ENCODE measurements at places on chromosomes 7 and 10.

DNA sequence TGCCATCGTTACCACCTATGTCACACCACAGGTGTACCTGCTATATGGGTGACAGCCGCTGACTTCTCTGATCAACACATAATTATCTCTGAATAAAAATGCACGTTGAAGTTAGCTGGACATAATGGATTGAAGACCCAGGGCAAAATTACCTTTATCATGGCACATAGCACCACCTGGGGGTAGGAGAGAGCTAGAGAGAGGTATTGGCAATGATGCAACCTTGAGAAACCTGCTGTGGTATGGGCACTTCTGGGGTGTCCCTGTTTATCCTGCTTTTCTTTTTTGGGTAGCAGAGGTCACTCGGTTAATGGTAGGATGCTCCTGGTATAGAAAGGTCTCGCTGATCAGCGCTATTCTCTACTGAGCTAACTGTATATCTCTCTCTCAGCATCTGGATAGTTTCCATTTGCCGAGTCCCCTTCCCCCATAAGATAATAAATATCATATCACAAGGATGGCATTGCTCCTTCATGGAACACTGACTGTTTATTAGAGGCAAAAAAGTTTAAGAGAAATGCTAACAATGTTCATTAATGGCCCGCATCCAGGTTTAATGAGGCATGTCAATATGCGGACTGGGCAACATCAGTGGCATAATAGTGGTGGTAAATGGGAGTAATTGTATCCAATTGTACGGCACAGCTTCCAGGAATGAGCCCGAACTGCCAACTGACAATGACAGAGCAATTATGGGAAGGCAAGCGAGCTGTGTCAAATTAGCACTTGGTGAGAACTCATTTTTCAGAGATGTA is 323.1 kb downstream of the TFEC start:
- no peak for DNase-seq

DNA sequence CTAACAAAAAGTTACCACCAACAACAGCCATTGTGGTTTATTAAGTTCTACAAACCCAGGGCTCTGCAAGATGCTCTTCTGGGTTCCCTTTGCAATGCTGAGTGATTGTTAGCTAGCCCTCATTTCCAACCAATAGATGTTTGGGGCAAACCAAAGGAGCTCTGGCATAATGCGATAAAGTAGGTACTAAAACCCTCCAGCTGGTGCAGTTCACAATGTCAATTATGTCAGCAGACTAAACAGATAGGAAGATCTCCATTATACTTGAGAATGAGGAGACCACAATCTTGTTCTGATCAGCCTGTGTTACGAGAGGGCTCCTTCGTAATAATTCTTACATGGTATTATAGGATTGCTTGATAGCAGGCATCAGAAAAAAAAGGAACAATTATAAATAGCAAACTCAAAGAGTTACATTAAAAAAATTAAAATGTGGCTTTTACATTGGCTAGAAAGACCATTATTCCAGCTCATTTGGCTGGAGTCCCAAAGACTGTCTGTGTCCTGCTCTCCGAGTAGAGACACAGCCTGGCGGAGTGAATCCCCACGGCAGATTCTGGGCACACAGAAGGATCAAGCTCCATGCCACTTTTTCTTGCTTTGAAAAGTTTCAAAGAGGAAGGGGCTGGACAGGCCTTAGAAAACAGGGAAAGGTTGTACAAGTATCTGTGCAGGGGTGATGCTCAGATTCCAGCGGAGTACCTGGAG is 93.8 kb downstream of the ZRANB1 start:
- no peak for DNase-seq

DNA sequence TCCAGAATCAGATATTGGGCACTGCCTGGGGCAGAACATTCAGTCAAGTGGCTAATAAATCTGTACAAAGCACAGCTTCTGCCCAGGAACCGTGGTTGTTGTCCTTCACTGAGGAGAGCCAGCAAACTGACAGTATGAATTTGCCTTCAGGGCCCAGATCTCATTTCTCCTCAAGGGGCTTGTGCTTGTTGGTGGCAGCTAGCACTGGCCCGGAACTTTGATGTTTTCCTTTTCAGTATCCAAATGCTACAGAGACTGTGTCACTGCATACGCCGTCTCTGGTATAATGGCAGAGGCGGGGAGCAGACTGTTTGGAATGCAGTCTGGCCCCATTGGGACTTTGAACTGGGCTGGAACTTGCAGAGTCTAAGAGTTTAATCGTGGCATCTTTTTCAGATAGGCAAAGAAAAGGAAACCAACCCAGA is 30.4 kb upstream of the ADD3 start:
- DNase-seq, result no peak

DNA sequence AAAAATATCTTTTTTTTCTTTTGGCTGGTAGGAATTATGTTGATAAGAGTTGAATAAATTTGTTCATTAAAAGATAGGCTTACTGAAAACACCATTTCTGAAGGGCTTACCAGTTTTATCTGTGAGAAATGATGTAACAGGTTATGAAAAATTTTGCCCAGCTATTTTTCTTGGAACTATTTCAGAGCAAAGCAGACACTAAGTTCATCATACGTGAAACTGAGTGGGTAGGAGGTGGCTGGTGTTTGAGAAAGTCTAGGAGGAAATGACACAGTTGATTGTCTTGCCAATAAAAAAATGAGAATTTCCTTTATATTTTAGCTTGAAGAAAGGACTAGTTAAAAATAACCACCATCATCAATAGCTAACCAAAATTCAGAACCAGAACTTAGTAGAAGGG is 6.2 kb upstream of the MRC1 start:
- no peak for DNase-seq

- no peak for DNase-seq
Observed at GRCh38 chr7:154423231-154423630, 371.0 kb downstream of the DPP6 start.

DNA sequence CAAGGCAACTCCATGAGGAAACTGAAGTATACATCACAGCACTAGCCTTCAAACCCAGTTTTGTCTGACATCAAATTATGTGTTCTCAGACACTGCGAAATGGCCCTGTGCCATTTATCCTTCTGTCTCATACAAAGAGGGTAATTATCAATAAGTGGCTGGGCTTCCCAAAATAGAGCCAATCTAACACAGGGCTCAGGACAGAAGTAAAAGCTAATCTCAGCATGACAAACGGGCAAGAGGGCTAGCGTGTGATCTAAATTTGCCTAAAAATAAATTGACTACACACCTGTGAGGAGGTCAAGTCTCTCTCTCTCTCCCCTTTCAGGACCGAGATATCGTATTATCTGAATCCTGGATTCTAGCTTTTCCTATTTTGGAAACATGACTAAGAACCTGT is 67.2 kb downstream of the DGKB start:
- DNase-seq, result no peak

- DNase-seq, result no peak
Observed at GRCh38 chr10:102603946-102604345, 40.3 kb upstream of the TRIM8 start.

DNA sequence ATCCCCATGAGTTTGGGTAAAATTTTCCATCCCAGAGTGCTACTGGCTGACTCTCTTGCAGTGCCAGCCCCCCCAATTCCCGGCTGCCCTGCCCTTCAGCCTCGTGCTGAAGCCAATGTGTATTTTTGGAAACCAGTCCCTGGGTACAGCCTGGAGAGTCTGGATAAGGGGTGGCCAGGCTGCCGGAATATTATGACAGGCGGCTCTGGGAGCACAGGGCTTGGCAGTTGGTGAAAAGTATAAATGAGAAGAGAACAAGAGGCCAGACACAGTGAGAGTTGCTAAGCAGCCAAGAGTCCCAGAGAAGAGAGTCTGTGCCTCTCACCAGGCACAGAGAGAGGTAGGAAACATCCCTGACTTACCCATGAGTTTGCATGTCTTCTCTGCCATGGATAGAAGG is 53.6 kb downstream of the TMEM130 start:
- no peak for DNase-seq

GRCh38 chr7:129739427-129739826 is 127.9 kb downstream of the NRF1 start:
- no peak for DNase-seq

DNA sequence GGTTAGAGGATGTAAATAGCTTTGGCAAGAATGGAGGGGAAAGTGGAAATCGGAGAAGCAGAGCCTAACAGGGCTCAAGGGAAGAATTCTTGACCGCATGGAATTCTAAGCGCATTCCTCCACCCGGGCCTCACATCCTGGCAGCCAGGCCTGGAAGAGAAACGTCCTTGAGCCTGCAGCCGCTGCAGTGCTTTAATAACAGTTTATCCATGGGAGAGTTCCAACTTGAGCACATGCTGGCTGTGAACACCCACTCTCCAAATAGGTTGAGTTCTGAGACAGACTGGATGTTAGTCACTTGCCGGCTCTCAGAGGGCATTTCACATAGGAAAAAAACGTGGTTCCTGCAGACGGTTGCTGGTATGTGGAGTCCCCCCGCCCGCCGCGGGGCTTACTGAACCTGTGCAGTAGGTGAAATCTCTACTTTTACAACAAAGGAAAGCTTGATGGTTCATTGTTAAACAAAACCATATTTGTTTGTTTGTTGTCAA is 61.4 kb upstream of the STEAP1B start:
- no peak for DNase-seq

GRCh38 chr10:55466806-55467504 is 665.9 kb upstream of the PCDH15 start:
- no peak for DNase-seq

GRCh38 chr7:69436946-69437345 is 161.3 kb upstream of the AUTS2 start:
- no peak for DNase-seq

DNA sequence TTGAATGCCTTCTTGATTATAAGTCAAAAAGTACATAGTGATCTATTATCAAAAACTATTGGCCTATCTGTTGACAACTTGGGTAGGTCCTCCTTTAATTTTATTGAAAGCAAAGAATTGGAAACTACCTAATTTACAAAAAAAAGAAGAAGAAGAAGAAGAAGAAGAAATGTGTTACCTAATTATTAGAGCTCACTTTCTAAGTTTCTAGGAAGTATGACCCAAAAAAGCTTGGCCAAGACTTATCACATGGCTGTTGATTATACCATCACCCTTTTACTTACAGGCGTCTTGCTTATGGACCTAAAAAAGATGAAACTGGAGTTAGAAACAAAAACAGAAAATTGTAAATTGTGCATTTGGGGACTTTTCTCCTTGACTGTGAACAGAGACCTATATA is 81.8 kb upstream of the PIK3CG start:
- no peak for DNase-seq

GRCh38 chr7:98884416-98884815 is 6.1 kb downstream of the TRRAP start:
- no peak for DNase-seq

DNA sequence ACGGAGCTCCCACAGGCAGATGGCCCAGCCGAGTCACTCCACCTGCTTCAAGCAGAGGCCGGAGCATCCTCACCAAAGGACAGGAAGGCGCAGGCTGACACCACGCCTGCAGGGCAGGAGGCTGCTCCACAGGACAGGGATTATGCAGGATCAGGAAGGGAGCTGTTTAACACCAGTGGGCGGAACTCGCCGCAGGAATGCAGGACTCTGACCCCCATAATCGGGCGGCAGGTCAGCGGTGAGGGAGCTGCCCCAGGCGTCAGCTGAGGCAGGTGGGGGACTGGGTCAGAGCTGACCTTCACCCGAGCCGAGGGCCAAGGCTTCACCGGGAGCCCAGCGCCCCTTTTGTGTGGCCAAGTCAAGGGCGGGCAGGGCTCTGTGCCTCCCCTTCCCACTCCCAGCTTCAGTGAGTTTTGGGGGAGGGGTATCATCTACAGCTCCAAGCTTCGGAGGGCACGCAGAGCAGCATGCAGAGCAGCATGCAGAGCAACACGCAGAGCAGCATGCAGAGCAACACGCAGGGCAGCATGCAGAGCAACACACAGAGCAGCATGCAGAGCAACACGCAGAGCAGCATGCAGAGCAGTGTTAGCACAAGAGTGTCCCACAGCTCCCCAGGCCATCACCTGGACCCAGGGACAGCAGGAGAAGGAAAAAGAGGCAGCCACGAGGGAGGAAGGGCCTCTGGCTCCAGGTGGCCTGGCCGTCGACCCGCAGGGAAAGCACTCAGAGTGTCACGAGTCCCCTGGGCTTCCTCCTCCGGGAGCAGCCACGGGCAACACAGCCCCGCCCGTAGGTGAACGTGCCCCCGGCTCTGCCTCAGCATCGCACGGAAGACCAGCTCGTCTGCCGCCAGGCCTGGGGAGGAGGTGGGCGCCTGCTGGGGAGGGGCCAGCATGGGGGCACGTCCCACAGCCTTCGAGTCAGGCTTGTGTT is 151.7 kb upstream of the PPP2R2D start:
- no peak for DNase-seq

DNA sequence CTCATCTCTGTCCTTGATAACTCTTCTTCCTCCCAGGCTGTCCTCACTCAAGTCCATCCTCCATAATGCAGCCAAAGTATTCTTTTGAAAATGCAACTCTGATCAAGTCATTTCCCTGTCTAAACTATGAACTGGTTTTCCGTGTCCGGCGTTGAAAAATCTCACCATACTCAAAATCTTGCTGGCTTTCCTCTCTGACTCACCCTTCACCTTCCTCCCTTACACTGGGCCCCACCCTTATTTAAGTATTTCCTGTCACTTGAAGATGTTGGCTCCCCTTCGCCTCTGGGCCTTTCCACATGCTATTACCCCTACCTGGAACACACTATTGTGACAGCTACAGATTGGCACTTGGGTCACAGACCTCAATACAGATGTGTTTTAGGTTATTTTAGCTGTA is 515.6 kb downstream of the INHBA start:
- no peak for DNase-seq

GRCh38 chr10:71573562-71574518 is 145.7 kb downstream of the C10orf105 start:
- DNase-seq, result no peak

DNA sequence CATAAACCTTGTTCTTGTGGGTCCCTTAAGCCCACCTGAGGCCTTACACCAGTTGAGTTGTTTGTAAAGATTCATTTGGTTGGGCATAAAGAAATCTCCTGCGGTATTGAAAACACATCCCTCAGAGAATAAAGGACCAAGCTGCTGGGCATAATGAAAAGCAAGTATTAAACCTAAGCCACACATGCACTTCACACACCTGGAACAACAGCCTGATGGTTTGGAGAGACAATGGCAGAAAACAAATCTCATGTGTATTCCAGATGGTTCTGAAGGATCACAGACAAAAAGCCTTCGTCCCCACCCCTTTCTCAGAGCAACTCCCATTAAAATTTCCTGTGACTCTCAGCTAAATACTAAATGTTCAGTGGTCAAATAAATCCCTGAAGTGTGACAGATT is 44.2 kb downstream of the FEZF1 start:
- no peak for DNase-seq

DNA sequence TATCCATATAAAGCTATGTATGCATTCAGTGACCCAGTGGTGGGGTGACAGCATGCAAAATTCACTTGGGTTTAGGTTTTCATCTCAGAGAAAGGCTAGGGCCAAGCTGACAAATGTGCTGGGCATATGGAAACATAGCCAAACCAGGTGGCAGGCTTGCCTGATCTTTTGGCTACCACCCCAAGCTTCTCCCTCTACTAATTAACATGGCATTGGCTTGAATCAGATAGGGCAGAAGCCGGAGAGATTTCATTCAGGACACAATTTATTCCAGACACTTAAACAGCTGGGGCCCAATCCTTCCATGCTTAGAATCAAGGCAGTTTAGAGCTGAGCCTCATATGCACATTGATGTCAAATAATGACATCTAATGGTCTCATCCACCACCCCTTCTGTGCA is 95.5 kb upstream of the AGK start:
- no peak for DNase-seq

All from amygdala (tissue), 56 donors.